Chondrocyte (in vitro differentiated cells): ENCODE measurements at places on chromosomes 11 and 22. TPM values are rescaled to one million over a fixed set of nuclear protein-coding genes. Genes with fewer than 3 reads are reported as not detected.

OR8J1 gene
- total RNA-seq = not detected in 3 replicates

GSTT2B gene
- 1.8 to 2.9 TPM in 2 of 3 replicates, not detected in the other for total RNA-seq

DAGLA gene
- total RNA-seq = 2.8 to 5.5 TPM (median 4.8 TPM) in 3 replicates

NXPE4 gene
- total RNA-seq = not detected in 3 replicates

USP2 gene
- total RNA-seq = 2.1 to 4.1 TPM (median 3.6 TPM) in 3 replicates

LSP1 gene
- total RNA-seq = 7.2 to 27.5 TPM (median 7.4 TPM) in 3 replicates

C11orf21 gene
- not detected in 3 replicates for total RNA-seq

OR2AG2 gene
- total RNA-seq = 0.07 to 0.21 TPM in 2 of 3 replicates, not detected in the other

SCGB1A1 gene
- total RNA-seq = not detected in 3 replicates

- no peak for DNase-seq
These were observed 12.8 kb upstream of the ST14 start for GRCh38 chr11:130146796-130147195.

GRCh38 chr11:82720267-82721065, 13.2 kb downstream of the FAM181B start:
- DNase-seq = no peak

- no peak for DNase-seq
These were observed 29.5 kb upstream of the SCUBE2 start for GRCh38 chr11:9120664-9121468.

DNA sequence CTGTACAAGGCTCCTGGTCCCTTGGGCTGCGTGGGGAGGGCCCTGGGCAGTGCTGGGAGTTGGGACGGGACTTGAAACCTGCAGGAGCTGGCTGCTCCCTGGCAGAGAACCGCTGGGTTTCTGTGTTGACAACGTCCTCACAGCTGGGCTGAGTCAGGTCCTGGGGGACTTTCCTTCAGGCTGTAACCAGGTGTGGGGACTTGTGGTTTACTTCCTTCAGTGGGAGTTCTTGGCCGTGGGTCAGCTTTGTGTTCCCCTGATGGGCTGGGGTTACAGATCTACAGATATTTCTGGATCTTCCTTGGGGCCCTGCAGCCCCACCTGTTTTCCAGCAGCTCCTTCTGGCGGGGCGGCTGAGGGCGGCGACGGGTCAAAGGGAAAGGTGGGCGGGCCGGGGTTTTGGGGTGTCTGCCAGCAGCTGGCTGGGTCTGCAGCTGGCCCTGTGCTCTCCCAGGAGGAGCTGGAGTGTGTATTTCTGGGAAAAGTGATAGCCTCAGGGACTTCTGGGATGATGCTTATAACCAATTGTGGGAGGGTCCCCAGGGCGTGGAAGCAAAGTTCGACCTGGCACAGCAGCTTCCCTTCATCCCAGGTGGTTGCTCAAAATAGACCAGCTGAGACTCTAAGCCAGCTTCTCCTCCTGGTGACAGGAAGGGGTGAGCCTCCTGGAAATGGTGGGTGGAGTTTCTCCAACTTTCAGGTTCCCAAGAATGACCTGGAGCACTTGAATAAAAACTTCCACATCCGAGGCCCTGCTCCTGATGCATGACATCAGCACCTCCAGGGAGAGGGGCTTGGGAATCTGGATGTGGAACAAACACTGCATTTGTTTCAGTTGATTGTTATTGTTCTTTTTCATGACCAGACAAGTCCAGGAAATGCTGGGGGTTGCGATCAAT, 19.1 kb downstream of the ST14 start:
- DNase-seq = no peak

- peak; percentile 62 for DNase-seq
These were observed 49.9 kb upstream of the SLC22A12 start for GRCh38 chr11:64541131-64541530.

GRCh38 chr11:96470521-96470920, 80.7 kb downstream of the JRKL start:
- no peak for DNase-seq

- DNase-seq = no peak
These were observed 307.2 kb upstream of the MPPED2 start for GRCh38 chr11:30893318-30893717.

GRCh38 chr11:126328444-126328843, 24.6 kb downstream of the DCPS start:
- peak; percentile 66 for DNase-seq

DNA sequence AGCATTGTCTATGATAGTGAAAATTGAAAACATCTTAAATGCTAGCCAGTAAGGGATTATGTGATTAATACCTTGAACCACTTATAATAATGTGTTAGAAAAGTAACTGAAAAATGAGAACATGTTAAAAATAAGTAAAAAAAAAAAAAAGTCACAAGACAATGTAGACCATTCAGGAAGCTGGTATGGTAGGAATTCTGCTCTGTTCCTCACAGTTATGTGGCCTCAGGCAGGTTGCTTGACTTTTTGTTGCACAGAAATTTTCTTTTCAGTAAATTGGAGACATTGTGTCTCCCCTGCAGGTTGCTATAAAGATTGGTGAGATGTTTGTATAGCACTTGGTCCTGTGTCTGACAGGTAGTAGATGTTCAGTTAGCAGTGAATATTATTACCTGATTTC, 17.3 kb upstream of the PLET1 start:
- no peak for DNase-seq

GRCh38 chr11:102637731-102638130, 12.6 kb upstream of the MMP20 start:
- DNase-seq = no peak

GRCh38 chr11:76639621-76640020, 30.9 kb downstream of the LRRC32 start:
- DNase-seq = peak; percentile 44

DNA sequence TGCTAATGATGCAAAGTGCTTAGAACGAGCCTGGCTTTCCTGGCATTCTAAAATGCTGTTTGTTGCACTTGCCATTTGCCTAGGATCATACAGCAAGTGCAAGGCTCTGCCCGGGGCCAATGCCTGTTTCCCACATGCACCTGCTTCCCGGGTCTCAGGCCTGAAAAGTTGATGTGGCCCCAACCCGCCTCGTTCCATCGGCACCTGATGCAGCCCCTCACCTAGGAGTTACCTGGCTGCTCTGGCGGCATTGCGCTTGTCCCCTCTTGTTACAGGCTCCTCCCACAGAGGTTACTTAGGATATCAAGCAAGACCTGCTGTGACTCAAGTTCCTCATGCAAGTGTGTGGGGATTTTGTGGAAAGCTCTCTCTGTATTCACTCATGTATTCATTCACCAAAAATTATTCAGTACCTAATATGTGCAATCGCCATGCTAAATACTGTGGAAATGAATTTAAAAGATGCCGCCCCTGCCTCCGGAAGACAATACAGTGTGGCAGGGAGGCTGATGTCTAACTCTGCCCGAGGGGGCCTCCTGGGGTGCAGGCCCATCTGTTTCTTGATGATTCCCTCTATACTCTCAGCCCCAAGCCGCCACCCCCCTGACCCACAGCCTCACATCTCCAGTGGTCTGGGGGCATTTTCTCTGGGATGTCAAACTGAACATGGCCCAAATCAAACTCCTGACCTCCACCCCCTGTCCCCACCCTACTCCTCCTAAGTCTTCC, 184.5 kb downstream of the EFCAB6 start:
- no peak for DNase-seq

DNA sequence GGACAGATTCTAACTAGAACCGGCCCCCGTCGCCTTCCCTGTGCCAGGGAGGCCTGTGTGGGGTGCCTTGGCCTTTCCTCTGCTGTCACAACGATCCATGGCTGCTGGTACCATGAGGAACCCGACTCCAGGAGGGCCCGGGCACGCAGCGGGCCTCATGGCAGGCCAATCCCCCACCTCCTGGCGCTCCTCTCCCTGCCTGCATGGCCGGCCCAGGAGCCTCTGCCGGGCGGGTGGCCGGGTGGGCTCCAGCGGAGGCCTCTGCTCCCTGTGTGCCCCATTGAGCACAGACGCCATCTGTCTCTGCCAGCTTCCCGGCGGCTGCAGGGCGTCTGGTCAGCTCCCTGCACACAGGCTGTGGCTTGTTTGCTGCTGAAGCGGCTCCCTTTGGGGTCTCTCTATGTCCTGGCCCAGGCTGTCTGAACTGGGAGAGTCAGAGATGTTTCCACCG, 86.5 kb downstream of the MYEOV start:
- DNase-seq = peak; percentile 73

- DNase-seq = no peak
These were observed 14.8 kb downstream of the LRRC55 start for GRCh38 chr11:57196596-57196995.

DNA sequence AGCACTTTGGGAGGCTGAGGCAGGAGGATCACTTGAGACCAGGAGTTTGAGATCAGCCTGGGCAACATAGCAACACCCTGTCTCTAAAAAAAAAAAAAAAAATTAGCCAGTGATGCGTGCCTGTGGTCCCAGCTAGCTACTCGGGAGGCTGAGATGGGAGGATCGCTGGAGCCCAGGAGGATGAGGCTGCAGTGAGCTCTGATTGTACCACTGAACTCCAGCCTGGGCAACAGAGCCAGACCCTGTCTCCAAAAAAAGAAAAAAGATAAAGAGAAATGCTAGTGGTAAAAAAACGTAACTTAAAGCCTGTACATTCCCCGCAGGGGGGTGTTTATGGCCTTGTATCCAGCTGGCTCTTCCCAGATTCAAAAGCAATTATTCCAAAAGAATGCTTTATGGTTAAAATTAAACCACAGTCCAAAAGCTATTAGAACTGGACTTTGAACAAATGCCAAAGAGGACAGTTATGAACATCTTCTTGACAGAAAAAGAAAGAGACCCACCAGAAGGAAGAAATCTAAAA, 16.4 kb upstream of the SNX32 start:
- DNase-seq = no peak

DNA sequence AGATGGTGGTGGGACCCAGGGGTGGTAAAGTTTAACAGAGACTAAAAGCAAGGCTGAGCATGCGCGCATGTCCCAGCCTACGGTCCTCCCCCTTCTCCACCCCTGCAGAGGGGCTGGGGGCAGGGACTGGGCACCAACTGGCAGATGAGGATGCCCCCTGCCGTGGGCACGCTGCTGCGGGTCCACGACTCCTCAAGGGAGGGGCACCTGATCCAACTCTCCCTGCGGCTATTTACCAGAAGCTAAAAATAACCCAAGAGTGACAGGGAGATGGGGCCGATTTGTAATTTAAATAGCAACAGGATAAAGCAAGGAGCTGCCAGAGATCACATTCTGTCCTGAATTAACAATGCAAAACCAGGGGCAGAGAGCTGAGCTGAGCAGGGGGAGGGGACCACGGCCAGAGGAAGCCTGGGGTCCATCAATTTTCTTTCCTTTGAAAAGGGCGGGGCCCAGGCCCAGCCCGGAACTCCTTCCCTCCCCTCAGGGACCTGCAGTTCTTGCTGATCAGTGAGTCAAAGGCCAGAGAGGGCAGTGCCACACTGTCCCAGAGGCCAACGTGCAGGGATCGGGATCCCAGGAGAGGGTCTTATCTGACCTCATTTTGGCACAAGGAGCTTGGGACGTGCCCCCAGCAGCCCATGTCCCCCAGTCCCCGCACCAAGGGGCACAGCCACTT, 8.1 kb upstream of the DGKZ start:
- DNase-seq = no peak

DNA sequence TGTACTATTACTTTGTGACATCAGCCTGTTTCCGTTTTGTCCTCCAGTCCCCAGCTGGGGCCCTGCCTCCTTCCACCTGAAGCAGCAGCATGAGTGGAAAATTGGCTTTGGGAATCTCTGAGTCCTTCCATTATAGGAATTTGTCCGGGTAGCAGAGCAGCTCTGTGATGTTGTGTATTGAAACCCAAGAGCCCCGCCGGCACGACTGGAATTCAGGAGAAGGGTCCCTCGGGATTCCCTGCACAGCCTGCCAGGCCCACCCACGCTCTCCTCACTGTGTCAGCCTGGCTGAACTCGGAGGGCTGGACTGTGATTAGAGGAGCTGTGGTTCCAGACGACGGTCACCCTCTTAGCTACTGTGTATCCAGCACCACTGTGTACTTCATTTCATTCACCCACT, 18.8 kb upstream of the TSPAN18 start:
- DNase-seq = no peak

DNA sequence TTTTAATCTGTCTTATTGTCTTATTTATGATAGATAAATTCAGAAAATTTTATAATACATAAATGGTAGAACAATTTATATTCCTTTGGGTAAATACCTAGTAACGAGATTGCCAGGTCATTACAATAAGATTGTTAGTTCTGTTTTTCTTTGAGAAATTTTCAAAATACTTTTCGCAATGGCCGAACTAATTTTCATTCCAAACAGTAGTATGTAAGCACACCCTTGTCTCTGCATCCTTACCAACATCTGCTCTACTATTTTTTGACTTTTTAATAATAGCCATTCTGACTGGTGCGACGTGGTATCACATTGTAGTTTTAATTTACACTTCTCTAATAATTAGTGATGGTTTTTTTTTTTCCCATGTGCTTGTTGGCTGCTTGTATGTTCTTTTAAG, 351.4 kb upstream of the LUZP2 start:
- DNase-seq = no peak

GRCh38 chr11:116421529-116422185, 351.1 kb downstream of the BUD13 start:
- DNase-seq = no peak

- DNase-seq = no peak
These were observed 8.7 kb downstream of the CD3E start for GRCh38 chr11:118313242-118313641.

GRCh38 chr11:23755769-23756168, 741.1 kb upstream of the LUZP2 start:
- DNase-seq = no peak
